ENCODE measurements at places on chromosomes 5 and 9. TPM values are rescaled to one million over a fixed set of nuclear protein-coding genes. Genes with fewer than 3 reads are reported as not detected.

- DNase-seq = no peak
These were observed 5.8 kb upstream of the PSMB7 start for GRCh38 chr9:124420991-124421543.

- no peak for DNase-seq
These were observed 19.2 kb downstream of the DAPK1 start for GRCh38 chr9:87516926-87517290.

DNA sequence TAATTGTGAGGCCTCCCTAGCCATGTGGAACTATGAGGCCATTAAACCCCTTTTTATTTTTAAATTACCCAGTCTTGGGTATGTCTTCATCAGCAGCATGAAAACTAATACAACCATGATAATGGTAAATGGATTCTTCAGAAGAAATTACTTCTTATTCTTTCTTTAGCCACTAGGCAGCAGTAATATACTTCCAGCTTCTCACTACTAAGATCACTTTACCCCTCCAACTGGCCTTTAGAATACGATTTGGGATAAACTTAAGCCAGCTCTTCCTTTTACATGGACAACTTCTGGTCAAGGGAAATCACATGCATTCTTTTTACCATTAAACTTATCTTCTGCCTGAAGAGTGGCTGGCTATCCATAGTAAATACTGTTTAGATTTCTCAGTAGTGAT lies 355.4 kb downstream of the MAN2A1 start:
- no peak for DNase-seq

DNA sequence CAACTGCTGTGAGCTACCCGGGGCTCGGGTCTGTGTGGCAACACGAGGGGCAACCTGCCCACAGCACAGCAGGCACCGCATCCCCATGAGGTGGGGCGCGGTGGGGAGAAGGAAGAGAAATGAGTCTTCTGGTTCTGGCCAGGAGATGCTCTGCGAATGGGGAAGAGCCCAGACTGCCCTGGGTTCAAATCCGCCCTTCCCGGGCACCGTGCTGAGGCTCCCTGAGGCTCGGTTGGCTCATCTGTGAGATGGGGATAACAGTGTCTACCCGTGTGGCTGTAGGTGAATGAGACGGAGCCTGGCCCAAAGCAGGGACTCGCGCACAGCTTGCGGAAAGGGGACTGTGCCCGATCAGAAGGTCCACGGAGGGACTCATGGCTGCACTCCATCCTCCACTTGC lies 123.9 kb downstream of the VAV2 start:
- no peak for DNase-seq

DNA sequence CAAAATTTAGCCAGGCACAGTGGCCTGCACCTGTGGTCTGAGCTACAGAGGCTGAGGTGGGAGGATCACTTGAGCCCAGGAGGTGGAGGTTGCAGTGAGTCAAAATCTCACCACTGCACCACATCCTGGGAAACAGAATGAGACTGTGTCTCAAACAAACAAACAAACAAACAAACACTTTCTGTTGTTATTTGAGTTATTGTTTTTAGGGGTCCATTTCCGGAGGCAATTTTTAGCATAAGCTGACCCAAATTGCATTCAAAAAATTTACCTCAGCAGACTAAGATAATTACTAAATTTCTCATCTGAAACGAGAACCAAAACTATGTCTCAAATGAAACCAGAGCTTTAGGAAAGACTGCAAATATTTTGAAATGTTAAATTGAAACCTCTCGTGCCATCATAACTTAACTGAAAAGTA lies 1485.1 kb downstream of the EFNA5 start:
- no peak for DNase-seq

GRCh38 chr5:2525351-2525750 lies 226.1 kb downstream of the IRX2 start:
- DNase-seq = no peak

GRCh38 chr9:35675204-35675603 lies 1.5 kb downstream of the CA9 start:
- no peak for DNase-seq

- DNase-seq = no peak
These were observed 173.0 kb upstream of the DAPK1 start for GRCh38 chr9:87324613-87325194.

DNA sequence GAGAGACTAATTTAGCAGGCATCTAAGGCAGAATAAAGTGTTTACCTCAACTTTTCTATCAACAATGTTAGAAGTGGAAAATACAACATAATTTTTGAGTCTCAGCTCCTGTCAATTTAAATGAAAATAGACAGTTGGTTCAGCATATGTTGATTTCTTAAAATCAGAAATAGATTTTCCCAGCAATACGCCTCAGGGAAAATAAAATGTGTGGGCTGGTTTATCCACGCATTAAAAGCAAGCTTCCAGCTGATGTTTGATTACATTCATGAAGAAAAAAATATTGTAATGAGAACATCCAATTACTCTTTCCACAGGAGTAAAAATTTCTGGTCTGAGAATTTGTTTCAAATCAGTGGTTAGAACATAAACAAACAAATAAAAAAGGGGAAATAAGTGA lies 166.3 kb downstream of the PDE4D start:
- no peak for DNase-seq

DNA sequence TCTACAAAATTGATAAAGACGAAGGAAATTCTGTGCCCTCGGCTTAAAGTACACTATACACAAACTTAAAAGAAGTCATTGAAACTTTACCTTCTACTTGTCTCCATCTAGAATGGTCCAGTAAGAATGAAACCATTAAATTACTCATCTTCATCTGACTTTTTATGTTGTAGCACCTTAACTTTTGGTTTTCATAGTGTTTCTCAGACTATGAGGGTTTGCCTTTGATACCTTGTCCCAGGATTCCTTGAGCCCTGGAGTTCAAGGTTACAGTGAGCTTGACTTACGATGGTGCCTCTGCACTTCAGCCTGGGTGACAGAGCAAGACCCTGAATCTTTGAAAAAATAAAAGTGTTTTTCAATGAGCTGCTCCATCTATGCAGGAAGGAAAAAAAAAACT lies 132.2 kb downstream of the CDC42SE2 start:
- DNase-seq = no peak

DNA sequence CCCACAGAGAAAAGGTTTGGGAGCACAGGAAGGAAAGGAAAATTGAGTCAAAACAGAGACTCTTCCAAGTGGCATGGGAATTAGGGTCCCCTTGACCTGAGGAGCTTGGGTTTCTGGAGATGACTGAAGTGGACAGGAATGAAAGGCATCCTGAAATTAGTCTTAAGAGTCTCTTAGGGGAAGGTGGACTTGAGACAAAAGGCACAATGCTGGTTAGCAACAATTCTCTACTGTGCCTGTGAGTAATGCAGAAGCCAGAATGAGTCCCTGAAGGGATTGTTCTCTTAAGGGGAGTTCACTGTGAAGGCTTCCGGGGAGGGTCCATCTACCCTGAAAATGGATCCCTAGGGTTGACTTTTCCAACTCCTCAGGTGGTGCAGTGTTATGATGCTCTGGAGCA lies 58.4 kb upstream of the FOXE1 start:
- DNase-seq = no peak

GRCh38 chr5:10254686-10255085 lies 4.6 kb downstream of the CCT5 start:
- no peak for DNase-seq

- no peak for DNase-seq
These were observed 97.4 kb downstream of the HINT1 start for GRCh38 chr5:131067636-131068035.

DNA sequence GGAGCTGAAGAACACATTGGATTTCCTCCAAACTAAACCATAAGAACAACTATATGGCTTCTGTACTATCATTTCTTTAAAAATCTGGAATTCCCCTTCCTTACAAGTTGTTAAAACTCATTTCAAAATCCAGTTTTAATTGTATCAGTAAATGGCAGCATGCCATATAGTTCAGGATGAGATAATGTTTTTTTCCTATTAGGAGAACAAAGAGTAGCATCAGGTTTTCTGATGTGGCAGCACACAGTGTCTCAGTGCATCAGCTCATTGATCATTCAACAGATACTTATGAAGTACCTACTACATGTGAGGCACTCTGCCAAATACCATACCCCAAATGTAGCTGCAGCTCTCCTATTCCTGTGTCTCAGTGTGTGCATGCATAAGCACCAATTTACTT lies 161.1 kb downstream of the EPB41L4A start:
- no peak for DNase-seq

- no peak for DNase-seq
These were observed 339.6 kb upstream of the SGCD start for GRCh38 chr5:155987265-155987810.

- no peak for DNase-seq
These were observed 7.1 kb downstream of the NFX1 start for GRCh38 chr9:33297432-33297831.

GRCh38 chr9:121748727-121749423 lies 97.4 kb downstream of the DAB2IP start:
- no peak for DNase-seq

- no peak for DNase-seq
These were observed 159.0 kb downstream of the TUSC1 start for GRCh38 chr9:25519286-25519685.

DNA sequence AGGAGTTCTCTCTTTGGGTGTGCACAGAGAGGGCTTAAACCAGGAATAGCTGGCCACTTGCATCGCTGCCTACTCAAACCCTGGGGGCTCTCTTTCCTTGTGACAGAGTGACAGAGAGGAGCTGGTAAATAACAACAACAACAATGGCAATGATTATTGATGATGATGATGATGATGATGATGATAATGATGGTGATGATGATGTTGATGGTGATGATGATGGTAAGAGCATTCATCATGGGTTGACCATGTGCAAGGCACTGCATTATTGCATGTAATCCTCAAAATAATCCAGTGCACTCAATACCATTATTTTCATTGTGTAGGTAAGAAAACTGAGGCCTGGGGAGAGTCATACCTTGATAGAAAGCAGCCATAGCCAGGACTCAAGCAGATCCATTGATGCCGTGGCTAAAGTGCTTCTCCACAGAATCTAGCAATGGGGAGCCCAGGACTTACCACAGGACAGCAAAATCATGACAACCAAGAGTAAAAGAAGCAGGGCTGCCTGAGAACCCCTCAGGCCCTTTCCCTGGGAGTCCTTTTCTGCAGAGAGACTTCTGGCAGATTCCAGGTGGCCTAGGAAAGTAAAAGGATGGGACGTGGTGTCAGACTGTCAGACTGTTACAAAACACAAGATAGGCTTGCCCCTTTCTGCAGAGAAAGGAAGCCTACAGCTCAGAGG lies 4.8 kb downstream of the FOXI1 start:
- no peak for DNase-seq

DNA sequence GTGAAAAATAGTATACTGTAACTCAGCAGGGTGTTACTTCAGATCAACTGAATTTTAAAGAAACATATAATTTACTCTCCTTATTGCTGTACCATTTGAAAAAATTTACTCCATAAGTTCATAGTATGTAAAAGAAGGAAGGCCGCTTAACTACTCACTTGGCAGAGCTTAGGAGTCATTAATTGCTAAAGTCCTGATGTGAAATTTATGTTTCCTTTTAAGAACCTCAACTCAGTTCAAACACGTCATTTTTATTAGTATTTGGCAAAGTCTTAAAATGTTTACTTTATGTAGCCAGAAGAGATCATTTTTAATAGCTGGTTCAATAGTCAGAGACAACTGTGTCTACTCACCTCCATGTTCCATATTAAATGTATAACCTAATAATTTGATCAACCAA lies 268.6 kb downstream of the CDH10 start:
- no peak for DNase-seq

DNA sequence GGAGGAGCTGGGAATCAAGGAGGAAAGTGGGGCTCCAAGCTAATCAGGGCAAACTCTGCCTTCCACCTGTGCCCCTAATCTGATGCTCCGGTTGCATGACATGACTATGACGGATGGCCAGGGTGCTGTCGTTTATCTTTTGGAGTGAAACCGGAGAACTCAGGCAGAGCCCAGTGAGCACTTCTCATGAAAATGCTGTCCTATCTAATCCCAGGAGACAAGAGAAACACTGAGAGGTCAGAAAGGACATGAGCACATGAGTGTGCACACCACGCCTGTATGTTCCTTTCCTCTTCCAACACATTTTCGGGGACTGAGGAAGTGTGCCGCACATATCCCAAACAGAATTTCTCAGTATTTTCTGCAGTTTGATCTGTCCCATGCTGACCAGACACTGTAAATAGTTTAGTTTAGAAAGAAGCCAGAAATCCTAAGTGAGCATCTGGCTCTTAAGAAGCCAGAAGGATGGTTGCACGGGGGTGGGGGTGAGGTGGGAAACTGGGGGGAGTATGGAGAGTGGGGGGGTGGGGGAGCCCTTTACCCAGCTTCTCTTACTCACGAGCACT lies 217.1 kb downstream of the TSSK1B start:
- no peak for DNase-seq

DNA sequence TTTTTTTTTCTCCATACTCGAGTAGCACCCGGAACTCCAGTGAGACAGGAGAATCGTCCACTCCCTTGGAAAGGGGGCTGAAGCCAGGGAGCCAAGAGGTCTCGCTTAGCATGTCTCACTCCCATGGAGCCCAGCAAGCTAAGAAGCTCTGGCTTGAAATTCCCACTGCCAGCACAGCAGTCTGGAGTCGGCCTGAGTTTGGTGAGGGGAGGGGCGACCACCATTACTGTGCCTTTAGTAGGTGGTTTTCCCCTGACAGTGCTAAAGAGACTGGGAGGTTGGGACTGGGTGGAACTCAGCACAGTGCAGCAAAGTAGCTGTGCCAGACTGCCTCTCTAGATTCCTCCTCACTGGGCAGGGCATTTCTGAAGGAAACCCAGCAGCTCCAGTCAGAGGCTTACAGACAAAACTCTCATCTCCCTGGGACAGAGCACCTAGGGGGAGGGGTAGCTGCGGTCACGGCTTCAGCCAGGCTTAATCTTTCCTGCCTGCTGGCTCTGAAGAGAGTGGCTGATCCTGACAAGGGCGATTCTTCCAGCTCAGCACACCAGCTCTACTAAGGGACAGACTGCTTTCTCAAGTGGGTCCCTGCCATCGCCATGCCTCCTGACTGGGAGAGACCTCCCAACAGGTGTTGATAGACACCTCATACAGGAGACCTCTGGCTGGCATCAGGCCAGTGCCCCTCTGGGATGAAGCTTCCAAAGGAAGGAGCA lies 414.5 kb upstream of the ZNF608 start:
- no peak for DNase-seq

DNA sequence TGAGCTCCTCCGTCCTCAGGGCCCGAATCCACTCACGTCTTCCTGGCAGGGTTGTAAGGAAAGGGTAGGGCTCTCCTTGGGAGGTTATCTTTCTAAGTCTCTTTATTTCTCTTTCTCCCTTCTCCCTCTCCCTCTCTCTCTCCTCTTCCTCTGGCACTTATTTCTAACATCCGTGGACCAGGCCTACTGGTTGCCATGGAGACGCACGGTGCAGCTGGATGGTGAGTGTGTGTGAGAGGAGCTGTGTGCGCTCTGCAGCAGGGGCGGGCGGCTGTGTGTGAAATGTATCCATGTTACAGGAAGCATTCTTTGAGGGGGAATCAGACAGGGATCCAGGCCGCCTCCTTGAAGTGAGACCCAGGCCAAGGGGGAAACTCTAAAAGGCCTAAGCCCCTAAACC lies 32.2 kb downstream of the PCDH1 start:
- DNase-seq = no peak

GRCh38 chr5:154316223-154316935 lies 125.8 kb downstream of the GALNT10 start:
- no peak for DNase-seq

Gene PRDM9
- polyA plus RNA-seq = not detected

Gene CCL28
- polyA plus RNA-seq = 9.8 TPM

Gene TNIP1
- polyA plus RNA-seq = 28.9 TPM

Gene SLC4A9
- polyA plus RNA-seq = not detected

Gene FAM53C
- 27.0 TPM for polyA plus RNA-seq

Gene CTNNA1
- 0.78 TPM for polyA plus RNA-seq

Gene GRXCR2
- polyA plus RNA-seq = not detected

Gene GABRA6
- polyA plus RNA-seq = not detected

Gene DDX4
- not detected for polyA plus RNA-seq

Gene AHRR
- not detected for polyA plus RNA-seq

Gene SH3GLB2
- polyA plus RNA-seq = 31.7 TPM

Gene AJM1
- not detected for polyA plus RNA-seq

All from naive thymus-derived CD4-positive, alpha-beta T cell (primary cell).